Bronchial epithelial cell (primary cell): ENCODE measurements at places on chromosomes 16 and 17. TPM values are rescaled to one million over a fixed set of nuclear protein-coding genes. Genes with fewer than 3 reads are reported as not detected.

GRCh38 chr17:50963139-50963538, 97.0 kb upstream of the TOB1 start:
- DNase-seq: no peak

DNA sequence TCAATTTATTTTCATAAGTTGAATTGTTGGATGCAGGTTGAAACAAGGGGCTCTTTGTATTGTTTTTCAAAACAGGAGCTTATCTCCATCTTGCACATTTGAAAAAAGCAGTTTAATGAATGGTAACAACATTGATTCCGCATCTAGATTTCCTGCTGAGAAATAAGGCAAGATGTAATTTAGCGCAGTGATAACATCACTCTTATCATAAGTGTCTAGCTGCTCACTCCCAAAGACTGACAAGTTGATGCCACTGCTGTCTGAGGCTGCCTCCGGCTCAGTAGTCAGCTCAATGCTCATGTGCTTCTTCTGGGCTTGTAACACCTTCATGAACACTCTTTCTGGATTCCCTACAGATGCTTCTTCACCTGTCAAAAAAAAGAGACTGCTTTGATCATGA, 92.4 kb downstream of the KPNA2 start:
- no peak for DNase-seq

The DNAI2 gene
- total RNA-seq: not detected in 2 replicates

DNA sequence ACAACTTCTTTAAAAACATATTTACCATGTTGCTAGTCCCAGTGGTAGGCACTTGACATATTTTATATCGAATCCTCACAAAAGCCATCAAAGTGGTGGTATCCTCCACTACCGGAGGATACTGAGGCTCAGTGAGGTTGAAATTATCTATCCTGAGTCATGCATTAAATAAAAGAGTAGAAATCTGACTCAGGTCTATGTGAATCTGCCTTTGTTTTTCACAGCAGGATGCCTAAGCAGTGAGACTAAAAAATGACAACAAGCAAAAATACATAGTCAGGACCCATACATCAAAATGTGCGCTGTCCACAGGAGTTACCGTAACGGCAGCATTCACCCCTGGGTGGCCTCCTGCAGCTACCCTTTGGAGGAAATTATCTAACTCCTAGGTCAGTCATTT, 17.7 kb downstream of the BRD7 start:
- no peak for DNase-seq

The IQCK gene
- total RNA-seq: 1.3 and 3.1 TPM in 2 replicates
